ENCODE measurements at places on chromosomes 2 and 18.

DNA sequence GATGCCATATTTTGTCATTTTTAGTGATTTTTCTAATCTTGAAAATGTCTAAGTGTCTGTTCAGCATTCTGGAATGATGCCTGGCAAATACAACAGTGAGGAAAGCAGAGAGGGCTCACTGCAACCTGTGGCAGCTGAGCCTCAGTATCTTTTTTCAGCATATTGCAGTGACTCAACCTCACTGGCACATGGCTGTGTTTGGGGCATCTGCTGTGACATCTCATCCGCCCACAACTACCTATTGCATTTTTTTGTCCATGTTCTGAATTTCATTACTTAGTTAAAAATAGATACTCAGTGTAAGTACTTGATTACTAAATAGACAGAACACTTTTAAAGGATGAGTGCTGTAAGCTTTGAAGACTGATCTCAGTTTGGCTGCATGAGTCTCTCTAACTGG, 10.7 kb downstream of the BABAM2 start:
- DNase-seq, result no peak

GRCh38 chr2:67892339-67892846, 170.4 kb downstream of the C1D start:
- no peak for DNase-seq

DNA sequence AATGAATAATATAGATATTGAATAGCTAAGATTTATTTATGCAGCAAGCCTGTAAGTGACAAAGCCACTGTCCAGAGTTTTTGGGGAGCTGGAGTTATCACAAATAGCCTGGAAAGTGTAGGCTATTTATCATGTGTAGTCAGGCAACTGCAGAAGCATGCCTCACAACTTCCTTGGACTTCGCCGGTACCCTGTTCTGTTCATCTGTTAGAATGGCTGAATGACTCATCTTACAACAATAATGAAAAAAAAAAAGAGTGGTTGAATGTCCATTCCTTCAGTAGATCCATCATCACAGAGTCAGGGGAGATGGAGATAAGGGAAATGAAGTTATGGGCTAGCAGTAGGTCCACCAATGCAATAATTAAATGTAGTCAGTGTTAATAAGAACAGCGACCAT, 24.0 kb upstream of the ATP5MC3 start:
- no peak for DNase-seq

DNA sequence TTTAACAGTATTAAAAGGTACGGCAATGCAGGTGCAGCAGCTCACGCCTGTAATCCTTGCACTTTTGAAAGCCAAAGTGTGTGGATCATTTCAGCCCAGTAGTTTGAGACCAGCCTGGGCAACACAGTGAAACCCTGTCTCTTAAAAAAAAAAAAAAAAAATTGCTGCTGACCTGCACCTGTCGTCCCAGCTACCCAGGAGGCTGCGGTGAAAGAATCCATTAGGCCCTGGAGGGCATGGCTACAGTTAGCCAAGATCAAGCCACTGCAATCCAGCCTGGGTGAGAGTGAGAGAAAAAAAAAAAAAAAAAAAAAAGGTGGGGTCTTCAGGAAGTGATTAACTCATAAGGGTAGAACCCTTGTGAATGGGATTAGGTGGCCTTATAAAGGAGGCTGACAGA, 12.8 kb downstream of the CUL3 start:
- DNase-seq, result no peak

- DNase-seq, result no peak
These were observed 22.9 kb downstream of the DOK1 start for GRCh38 chr2:74577448-74577847.
